ENCODE measurements at places on chromosomes 2 and 18.

- DNase-seq: no peak
Observed at GRCh38 chr2:179243046-179243445, 21.6 kb downstream of the SESTD1 start.

DNA sequence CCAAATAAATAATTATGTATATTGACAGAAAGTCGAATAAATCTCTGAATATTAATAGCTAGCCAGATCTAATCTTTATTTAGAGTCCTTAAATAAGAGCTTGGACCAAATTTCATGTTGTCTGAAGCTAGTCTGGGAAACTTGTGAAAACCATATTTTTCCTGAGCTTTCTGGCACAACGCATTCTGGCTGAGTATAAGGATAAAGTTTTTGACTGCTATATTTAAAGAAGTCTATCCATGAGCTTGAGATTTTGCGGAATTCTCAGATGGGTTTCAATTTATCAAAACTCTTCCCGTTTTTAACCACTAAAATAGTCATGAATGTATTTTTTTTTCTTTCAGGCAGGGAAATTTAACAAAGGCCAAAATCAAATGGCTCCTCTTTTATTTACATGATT, 23.8 kb downstream of the FAP start:
- no peak for DNase-seq

DNA sequence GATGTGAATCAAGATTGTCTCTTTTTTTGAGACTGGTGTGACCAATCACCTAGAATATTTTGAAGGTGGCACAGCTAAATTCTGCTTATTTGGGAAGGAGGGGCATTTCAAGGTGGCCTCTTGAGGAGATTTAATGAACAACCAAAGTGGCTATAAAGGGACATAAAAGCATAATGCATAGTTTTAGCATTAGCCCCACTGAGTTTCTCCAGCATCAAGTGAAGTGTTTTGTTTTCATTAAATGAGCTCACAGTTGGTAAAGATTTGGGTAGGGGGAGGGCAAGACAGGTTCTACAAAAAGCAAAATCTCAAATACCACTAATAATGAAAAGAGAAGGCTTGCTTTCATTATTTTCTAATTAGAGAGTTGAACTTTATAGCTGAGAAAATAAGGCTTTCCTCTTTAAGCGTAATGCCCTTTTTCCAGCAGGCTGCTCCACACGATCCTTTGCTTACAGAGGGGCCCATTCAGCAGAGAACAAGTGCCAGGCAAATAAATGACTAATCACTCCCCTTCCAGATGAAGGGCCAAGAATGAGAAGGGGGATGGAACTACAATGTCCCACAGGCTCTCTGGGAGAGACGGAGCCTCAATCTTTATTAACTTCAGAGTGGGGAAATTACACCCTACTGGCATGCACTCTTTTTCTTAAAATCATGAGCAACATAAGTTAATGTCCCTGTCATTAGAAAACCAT, 35.9 kb downstream of the LHCGR start:
- no peak for DNase-seq

GRCh38 chr2:225889452-225889851, 489.9 kb downstream of the NYAP2 start:
- no peak for DNase-seq

GRCh38 chr2:29573612-29574011, 347.8 kb downstream of the ALK start:
- DNase-seq: no peak

DNA sequence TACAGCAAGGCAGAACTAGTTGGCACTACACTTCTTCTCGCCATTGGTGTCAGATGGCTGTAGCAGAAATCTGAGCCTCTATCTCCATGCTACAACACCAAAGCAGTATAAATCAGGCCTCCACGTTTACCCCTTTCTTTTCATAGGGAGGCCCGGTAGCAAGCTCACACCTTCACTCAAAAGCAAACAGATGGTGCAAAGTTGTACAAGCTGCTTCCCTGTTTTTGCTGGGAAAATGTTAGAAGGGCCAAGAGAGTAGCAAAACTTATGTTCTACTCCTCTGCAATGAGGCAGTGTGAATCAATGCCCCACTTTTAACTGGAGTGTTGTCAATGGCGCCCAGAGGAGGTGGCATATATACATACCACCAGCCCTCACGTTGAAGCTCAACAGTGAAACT, 369.6 kb upstream of the NRXN1 start:
- DNase-seq: no peak

GRCh38 chr2:8515864-8516533, 165.9 kb upstream of the ID2 start:
- DNase-seq: no peak

GRCh38 chr2:137220438-137220993, 455.2 kb downstream of the THSD7B start:
- no peak for DNase-seq

GRCh38 chr2:23801396-23801795, 125.5 kb downstream of the ATAD2B start:
- no peak for DNase-seq

GRCh38 chr18:48541026-48541746, 2.4 kb downstream of the CTIF start:
- DNase-seq: no peak

GRCh38 chr2:11154016-11154922, 998 bp upstream of the SLC66A3 start:
- no peak for DNase-seq

- DNase-seq: no peak
Observed at GRCh38 chr18:74264303-74265020, 27.3 kb downstream of the CYB5A start.

- DNase-seq: no peak
Observed at GRCh38 chr18:71431689-71432088, 1112.5 kb downstream of the CBLN2 start.

DNA sequence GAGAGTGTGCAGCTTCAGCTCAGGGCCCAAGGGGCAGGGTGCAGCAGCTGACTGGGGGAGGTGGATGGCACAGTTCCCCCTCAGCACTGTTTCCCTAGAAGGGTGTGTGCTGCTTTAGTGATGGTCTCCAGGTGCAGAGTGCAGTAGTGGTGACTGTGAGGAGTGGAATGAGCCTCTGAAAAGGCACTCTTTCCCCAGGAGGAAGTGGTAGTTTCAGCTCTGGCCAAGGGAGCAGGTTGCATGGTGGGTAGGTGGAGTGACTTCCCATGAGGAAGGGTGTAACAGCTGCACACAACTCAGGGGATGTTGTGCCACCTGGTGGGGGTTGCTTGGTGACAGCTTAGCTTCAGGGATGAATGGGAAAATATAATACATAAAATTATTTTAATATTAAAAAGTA, 251.5 kb upstream of the NXPH2 start:
- no peak for DNase-seq

- DNase-seq: peak; percentile 90
Observed at GRCh38 chr2:172012677-172013391, 13.1 kb downstream of the METAP1D start.

- DNase-seq: no peak
Observed at GRCh38 chr18:58862356-58862755, 2.3 kb upstream of the ZNF532 start.

DNA sequence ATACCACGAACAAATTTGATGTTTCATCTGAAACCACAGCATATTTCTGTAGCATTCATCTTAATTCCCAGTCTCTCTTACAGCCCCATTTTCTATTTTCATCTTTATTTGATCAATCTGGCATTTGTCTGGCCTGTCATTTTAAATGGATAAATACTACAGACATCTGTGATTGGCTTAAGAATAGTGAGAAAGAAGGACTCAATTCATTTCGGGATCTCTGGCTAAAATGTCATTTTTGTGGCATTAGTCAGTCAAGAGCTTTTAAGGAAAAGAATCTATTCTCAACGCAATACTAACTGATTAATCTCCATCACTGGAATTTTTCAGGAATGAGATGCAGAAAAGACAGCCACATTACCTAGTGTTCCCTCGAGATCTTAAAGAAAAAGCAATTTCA, 585.9 kb downstream of the IRS1 start:
- DNase-seq: no peak

- DNase-seq: no peak
Observed at GRCh38 chr2:224927646-224928173, 114.6 kb downstream of the DOCK10 start.

- no peak for DNase-seq
Observed at GRCh38 chr18:28365411-28365831, 188.5 kb upstream of the CDH2 start.

DNA sequence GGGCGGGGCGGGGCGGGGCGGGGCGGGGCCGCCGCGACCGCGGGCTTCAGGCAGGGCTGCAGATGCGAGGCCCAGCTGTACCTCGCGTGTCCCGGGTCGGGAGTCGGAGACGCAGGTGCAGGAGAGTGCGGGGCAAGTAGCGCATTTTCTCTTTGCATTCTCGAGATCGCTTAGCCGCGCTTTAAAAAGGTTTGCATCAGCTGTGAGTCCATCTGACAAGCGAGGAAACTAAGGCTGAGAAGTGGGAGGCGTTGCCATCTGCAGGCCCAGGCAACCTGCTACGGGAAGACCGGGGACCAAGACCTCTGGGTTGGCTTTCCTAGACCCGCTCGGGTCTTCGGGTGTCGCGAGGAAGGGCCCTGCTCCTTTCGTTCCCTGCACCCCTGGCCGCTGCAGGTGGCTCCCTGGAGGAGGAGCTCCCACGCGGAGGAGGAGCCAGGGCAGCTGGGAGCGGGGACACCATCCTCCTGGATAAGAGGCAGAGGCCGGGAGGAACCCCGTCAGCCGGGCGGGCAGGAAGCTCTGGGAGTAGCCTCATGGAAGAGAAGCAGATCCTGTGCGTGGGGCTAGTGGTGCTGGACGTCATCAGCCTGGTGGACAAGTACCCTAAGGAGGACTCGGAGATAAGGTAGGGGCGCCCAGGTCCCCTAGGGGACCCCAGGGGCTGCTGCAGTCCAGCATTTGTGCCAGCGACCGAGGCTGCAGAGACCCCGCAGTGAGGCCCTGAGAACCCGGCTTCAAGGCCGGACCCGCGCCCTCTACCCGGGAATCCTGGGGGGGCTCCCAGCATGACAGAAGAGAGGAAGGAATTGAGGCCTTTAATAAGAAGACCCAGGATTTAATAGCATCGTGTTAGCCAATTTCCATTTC, at the start of gene KHK:
Gene KHK (plus strand): TSS at position 49 of the 870 bp plus-strand sequence. CDS start 488 bp downstream, at position 537.
- DNase-seq: no peak

DNA sequence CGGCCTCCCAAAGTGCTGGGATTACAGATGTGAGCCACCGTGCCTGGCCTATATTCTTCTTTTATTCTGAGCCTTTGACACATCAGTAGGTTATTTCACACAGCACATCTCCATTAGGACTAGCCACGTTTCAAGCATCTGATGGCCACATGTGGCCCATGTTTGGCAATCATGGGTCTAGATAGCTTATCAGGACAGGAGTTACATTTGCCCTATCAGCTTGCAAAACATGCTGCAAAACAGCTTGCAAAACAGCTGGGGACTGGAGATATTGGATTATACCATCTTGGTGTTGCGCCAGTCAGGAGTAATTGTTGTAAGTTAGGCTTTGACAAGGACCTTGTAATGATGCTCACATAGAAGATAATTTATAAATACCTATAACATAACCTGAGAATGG, 94.9 kb downstream of the GBX2 start:
- no peak for DNase-seq

GRCh38 chr2:16395601-16396000, 270.0 kb downstream of the CYRIA start:
- DNase-seq: no peak

Measured in esophagus muscularis mucosa (tissue), 4 donors.